Lung (tissue), 17 donors: ENCODE measurements at places on chromosomes 1 and 21.

- no peak for DNase-seq
These were observed 106.6 kb upstream of the SPAG17 start for GRCh38 chr1:118291661-118292060.

DNA sequence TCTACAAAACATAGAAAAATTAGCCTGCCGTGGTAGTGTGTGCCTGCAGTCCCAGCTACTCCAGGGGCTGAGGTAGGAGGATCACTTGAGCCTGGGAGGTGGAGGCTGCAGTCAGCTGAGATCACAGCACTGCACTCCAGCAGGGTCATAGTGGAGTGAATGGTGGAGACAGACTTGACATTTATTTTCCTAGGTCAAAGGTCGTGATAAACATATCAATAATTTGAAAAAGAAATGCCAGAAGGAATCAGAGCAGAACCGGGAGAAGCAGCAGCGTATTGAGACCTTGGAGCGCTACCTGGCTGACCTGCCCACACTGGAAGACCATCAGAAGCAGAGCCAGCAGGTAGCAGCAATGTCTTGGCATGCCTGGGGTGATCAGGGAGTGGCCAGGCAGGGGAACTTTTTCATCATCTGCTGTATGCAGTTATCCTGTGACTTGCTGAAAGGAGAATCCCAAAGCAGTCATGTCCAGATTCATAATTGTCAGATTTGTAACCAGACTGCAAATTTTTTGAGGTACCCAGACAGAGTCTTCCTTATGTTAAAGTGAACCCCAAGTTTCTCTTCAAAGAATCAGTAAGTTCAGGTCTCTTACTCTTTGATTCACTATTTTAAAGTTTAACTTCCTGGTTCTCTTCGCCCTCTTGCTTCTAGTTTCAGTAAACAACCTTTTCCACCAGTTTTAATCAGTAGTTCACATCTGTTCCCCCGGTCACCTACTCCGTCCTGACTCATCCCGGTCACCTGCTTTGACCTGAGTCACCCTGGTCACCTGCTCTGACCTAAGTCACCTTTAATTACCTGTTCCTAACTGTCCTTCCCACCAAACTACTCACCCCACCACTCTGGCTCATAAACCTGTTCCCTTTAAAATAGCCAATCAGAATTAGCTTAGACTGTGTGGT, 11.3 kb upstream of the SH3BGRL3 start:
- no peak for DNase-seq

GRCh38 chr1:15151377-15151806, 2.2 kb upstream of the TMEM51 start:
- DNase-seq: peak; percentile 38

DNA sequence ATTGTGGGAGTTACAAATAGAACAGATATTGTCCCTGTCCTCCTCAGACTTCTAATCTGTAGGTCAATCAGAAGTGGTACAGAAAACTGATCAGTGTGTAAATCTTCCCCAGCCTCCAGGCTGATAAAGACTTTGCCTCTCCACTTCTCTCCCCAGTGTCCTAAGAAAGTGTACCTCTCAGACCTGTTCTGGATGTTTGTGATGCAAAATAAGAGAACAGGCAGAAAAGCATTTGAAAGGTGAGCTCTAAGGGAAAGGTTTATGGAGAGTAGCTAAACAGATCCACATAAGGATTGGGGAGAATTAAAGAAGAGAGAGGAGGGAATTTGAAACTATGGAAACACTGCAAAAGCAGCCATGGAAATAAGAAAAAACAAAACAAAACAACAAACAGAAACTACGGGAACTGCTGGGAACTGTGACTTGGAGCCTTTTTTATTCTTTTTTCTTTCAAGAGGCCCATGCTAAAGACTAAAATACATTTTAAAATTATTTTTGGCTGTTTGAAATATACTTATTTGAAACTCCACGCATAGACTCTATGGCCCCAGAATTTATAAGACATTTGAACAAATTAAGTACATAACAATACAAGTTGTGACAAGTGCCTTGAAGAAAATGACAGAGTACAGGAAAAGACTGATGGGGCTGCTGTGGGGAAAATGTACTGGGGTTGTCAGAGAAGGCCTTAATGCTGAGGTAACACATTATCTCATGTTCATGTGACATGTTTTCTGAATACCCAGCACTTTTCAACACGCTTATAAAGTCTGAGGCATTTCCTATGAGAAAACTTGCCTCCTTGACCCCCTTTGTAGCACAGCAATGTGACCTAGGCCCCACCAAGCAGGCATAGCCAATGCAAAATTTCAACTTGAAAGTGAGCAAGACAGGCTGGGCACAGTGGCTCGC, 51.2 kb downstream of the TRAF5 start:
- DNase-seq: peak; percentile 6

DNA sequence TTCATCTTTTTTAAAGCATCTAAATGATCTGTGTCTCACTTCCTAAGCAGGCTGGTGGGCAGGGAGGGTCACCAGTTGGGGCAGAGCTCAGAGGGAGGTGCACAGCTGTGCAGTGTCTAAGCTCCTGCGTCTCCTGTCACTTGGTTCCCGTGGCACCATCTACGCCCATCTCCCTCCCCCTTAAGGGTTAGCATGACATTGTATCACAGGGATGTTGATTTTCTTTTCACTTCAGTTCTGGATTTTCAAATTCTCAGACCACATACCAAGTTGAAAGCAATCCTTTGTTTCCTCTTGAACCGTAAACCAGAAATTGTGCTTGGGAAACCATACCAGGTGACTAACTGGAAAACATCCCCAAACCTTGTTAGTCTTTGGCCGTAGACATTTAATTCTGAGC, 187.0 kb downstream of the KIF26B start:
- DNase-seq: no peak

GRCh38 chr1:116390195-116390594, 17.2 kb downstream of the ATP1A1 start:
- DNase-seq: no peak

DNA sequence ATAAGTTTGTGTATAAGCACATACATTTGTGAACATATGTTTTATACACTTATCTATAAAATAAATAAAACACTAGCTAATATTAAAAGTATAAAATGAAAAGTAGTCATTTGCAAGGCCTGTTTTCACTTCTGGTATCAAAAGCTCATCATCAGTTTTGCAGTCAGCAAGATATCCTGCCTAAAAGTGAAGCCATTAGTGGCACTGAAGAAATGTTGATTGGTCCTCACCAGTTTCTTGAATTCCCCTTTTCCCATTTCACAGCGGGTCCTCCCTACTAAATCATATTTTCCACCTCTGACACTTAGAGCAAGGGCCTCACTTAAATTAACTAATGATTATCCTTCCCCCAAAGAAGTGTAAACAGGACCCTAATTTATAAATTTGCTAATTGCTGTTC, 6.7 kb downstream of the TBX15 start:
- no peak for DNase-seq

DNA sequence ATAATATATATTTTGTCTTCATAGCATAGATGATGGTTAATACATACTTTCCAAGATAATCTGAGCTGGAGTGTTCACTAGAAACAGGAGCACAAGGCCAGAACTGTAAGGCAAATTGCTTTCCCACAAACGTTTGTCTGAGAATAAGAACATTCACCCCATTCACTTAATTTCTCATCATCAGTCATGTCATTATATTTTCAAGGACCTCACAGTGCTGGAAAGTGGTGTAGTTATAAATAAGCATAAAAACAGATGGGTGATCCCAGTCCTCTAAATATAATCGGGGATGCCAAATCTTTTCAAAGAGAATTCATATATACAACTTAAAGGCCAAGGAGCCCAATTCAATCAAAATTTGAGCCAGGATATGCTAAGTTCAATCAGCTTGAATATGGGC, 8.4 kb downstream of the PRRX1 start:
- no peak for DNase-seq

DNA sequence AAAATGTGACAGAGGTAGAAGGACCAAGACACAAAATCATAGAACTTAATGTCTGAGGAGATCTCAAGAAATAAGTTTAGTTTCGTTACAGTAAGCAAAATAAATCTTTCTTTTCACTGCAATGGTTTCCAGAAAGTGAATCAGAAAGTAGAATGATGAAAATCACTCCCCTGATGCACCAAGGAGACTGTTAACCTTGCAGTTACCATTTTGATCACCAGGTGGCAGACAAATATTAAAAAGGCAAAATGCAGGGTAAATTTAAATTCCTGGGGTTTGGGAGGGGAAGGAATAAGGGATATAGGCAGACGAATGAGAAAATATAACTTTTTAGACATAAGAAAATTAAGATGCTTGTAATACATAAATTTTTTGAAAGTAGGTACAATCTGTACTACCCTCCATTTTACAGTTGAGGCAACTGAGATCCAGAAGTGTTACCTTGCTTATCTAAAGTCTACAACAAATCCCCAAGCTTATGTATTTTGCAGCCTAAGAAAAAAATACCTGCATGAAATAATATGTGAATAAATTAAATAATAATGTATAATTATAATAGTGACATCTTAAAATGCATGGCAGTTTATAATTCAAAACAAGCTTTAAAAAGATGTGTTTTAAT, 253.2 kb downstream of the CRB1 start:
- no peak for DNase-seq

GRCh38 chr1:59743324-59744091, 71.2 kb upstream of the HOOK1 start:
- peak; percentile 52 for DNase-seq

GRCh38 chr21:45996311-45997204, 15.0 kb downstream of the COL6A1 start:
- no peak for DNase-seq

- no peak for DNase-seq
These were observed 137.1 kb downstream of the CAMTA1 start for GRCh38 chr1:6922096-6922931.

DNA sequence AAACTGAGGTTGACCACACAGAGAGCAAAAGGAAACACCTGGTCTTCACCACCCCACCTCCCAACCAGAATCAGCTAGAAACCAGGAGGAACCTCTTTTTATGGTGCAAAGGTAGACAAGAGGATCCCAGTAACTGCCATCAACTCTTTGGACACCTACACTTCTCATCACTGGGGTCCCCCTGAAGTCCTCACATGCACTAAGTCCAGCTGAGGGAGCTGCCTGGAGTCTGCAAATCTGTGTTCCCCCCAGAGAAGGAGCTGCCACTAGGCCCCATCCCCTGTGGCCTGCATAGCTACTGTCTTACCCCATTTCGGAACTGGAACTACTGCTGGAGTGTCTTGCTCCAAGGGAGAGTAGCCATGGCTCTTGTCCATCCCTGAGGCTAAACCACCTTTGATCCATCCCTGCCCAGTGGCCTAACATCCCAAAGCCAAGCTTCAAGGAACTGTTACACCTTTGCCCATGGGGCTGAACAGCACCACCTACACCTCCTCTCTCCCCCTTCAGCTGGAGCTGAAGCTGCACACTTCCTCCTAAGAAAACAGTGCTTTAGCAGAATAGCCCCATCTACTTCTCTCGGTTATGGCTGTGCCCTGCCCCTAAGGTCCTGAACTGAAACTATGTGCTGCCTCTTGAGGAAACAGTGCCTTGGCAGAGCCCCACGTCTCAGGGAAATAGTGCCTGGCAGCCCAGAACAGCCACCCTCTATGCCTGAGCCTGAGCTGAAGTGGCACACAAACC, 85.4 kb upstream of the CD53 start:
- DNase-seq: no peak

DNA sequence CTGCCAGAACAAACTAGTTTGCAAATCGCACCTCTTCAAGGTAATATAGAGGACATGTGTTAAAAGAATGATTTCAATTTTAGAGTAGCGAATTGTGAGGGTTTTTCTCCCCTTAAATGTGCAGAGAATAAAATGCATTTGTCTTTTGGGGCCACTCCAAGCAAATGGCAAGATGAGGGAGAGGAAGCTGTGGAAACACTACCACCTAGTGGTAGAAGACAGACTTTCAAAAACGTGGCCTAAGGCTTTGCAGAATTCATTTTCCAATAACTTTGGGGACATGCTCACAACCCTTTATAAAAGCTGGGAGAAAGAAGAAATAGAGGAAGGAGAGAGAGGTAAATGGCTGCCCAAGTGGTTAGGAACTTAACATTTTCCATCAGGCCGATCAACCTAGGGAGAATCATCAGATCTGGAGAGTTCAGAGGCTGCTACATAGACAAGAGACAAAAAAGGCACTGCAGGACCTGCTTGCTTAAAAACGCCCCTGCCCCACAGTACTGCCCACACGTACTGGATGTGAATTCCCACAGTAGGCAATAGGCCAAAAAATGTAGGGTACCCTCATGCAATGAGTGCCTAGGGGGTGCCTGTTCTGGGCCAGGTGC, 15.7 kb upstream of the RCAN1 start:
- DNase-seq: peak; percentile 74

DNA sequence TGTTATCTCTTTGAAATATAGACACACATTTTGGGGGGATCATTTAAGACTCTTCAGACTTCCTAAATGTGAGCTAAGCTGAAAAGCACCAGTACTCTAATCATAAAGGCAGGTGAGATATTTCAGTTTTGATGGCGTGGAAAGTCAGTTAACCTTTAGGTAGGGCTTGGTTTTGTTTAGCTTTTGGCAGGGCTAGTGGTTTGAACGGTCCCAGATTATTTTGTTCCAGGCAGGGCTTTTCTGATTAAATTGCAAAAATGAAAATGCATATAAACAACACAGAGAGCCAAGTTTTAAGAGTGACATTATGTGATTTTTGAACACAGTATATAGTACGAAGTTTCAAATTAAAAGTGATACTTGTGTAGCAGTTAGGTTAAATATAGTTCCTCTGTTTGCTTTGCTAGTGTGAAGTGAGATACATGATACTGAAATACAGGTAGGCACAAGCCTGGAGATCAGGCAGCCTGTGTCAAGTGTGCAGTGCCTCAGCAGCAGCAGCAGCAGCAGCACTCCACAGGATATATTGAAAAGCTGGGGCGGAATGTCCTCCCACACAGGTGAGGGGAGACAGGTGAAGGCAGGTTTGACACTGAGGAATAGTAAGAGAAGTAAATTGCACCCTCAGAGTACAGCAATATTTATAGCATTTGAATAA, 47.4 kb downstream of the CAMTA1 start:
- no peak for DNase-seq

- DNase-seq: no peak
These were observed 15.3 kb upstream of the PADI1 start for GRCh38 chr1:17189632-17189990.

GRCh38 chr1:9075022-9075421, 5.6 kb upstream of the SLC2A5 start:
- DNase-seq: no peak

GRCh38 chr1:205325334-205325884, 3.9 kb upstream of the NUAK2 start:
- peak; percentile 75 for DNase-seq

DNA sequence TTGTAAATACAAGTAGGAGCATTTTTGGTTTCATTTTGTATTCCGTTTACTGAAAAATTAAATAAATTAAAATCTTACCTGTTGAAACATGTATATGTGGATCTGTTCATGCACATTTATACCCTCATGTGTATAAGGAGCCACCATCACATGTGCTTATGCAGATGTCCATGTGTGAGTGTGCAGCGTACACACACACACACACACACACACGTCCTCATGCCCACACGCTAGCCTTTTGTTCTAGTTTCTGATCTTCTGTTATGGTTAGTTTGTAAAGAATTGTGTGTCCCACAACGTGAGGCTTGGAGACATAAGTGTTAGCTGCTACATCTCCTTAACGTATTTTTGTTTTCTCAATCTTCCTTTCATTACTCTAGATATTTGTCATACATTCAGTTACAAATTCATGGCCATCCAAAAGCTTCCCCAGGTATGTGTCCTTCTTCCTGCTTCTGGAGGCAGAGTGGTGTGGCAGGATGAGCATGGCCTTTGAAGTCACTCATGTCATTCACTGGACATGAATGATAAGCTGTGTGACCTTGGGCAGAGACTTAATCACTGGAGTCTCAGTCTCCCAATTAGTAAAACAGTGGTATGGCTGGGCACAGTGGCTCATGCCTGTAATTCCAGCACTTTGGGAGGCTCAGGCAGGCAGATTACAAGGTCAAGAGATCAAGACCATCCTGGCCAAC, 54.6 kb downstream of the TENT5C start:
- DNase-seq: no peak

GRCh38 chr1:185238447-185238846, 78.6 kb downstream of the IVNS1ABP start:
- no peak for DNase-seq
